ENCODE measurements at places on chromosomes 3 and 15.

GRCh38 chr3:24686808-24687207 lies 192.2 kb upstream of the THRB start:
- DNase-seq, result no peak

DNA sequence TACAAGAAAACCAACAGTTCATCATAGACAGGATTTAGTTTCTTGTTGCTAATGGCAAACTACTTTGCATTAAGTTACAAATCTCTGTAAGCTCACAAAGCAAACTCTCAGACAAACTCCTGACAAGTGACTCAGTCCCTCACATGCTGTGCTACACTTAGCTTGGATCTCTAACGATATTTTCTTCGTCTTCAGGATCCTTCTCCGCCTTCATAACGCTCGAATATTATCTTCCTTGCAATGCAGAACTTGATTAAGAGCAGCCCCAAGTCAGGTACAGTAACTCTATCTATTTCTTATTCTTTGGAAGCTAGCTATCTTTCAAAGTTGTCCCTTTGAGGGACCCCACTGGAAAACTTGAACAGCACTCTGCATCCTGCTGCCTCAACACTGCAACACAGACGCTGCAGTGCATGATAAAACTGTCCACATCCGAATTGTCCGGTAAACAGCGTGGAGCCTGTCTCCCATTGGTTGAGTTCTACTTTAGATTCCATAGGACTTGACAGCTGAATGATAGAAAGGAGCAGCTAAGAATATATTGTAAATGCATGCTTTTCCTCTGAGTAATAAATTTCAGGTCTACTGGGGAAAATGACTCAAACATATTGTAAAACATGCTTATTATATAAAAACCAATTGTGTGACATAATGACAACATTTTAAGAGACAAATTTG lies 61.3 kb downstream of the UACA start:
- no peak for DNase-seq

DNA sequence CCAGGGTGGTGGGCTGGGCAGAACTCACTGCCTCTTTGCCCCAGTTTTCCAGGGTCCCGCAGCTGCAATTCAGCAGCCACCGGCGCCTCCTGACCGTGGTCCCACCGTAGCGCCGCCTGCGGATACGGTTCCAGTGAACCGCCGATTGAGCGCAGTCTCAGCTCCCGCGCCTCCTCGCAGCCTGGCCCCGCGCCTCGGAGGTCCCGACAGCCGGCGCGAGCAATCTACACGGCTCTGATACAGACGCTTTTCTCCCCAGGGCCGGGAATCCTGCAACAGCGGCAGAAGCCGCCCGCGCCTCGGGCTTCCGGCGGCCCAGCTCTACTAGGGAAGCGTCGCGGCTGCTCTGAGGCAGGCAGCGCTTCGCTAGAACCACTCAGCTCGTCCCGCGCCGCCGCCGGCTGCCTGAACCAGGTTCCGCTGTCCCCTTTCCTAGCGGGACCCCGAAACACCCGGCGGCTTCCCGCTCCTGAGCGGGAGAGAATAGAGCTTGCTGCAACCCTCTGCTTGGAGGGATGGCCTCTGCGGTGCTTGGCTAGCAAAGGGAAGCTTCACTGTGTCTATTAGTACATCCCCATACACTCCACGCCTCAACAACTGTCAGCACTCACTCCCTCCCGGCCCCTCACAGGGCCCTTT lies 3.1 kb downstream of the FOXL2NB start:
- DNase-seq, result no peak

- DNase-seq, result peak; percentile 50
Measured at GRCh38 chr3:131033480-131034080, 6.9 kb downstream of the NEK11 start.

- DNase-seq, result no peak
Measured at GRCh38 chr3:117922039-117922438, 1112.6 kb downstream of the IGSF11 start.

DNA sequence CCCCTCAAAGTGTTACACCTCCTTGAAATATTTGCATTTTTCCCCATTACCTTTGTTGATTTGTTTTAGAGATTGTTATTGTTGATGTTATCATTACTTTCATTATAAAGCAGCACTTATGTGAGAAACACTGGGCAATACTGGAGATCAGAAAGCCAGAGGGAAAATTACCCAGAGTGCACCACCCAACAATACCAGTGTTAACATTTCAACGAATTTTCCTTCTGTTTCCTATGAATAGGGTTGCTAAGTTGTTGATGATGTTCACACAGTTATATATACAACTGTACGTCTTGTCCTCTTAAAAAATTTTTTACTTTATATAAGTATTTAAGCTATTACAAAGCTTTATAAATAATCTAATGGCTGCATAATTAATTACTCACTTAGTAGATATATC lies 173.6 kb upstream of the UMPS start:
- no peak for DNase-seq

GRCh38 chr3:11878837-11879236 lies 32.2 kb upstream of the TAMM41 start:
- DNase-seq, result no peak

DNA sequence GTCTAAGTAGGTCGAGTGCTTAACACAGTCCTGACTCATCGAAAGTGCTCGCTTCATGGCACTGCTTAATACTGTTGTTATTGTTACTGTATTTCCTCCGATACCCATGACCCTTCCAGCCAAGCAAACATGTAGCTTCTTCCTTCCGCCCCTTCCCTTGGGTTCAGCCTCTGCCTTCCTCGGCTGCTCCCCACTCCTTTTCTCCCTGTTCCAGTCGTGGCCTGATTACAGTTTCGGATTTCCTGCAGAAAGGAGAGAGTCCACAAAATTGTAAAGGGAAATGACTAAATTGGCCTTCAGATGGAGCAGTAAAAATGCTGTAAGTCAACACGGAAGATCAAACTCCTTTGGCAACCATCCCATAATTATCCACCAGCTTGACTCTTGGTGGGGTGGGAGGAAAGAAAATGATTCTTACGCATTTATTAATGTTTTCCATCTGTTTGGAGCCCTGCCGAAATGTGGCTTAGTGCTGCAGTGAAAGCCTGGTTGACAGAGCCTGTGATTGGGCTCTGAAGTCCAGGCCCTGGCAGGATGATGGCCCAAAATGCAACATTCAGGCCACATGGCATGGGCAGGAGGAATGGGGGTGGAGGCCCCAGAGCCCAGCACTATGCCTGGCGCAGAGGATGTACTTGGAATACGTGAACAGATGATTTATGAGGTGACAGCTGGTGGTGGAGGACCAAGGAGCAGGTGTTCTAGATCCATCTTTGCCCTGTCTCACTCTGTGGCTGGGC lies 37.6 kb downstream of the FAM3D start:
- no peak for DNase-seq

- DNase-seq, result peak; percentile 71
Measured at GRCh38 chr15:51736751-51737521, 519 bp downstream of the LYSMD2 start.

Data from GM13977 (cell line).